T-helper 22 cell (primary cell): ENCODE measurements at places on chromosomes 5 and 9.

GRCh38 chr5:119309326-119309725 is 46.5 kb upstream of the TNFAIP8 start:
- no peak for DNase-seq

- no peak for DNase-seq
Observed at GRCh38 chr9:112493393-112494137, 6.9 kb downstream of the KIAA1958 start.

DNA sequence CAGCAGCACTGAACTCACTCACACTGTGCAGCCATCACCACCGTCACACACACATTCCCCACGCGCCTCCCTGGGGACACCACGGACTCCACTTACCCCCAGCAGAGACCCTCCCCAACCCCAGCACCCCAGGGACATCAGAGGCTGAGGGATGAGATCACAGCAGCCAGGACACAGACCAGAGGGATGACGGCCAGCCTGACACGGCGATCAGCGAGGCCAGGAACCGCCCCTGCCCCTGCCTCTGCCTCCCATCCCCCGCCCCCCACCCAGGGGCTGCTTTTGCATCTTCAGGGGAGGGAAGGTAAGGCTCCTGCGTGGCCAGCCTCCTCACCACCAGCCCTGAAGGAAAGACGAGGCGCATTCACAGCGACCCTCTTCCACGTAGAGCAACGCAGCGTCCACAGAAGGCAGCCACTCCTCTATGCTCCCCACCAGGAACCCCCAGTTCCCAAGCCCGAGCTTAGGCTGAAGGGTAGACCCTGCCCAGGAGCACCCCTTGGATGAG is 104.5 kb downstream of the VAV2 start:
- no peak for DNase-seq

DNA sequence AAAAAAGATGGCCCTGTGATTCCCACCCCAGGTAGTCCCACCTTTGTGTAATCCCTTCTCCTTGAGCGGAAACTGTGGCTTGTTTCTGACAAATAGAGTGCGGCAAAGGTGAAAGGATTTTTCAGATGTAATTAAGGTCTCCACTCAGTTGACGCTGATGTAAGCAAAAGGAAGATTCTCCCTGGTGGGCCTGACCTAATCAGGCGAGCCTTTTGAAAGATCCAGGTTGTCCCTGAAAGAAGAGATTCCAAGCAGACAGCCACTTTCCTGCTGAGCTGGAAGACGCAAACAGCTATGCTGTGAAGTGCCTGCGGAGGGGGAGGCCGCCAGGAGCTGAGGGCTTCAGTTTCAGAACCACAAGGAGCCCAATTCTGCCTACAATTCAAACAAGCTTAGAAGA is 24.1 kb downstream of the PTGES start:
- DNase-seq: no peak

DNA sequence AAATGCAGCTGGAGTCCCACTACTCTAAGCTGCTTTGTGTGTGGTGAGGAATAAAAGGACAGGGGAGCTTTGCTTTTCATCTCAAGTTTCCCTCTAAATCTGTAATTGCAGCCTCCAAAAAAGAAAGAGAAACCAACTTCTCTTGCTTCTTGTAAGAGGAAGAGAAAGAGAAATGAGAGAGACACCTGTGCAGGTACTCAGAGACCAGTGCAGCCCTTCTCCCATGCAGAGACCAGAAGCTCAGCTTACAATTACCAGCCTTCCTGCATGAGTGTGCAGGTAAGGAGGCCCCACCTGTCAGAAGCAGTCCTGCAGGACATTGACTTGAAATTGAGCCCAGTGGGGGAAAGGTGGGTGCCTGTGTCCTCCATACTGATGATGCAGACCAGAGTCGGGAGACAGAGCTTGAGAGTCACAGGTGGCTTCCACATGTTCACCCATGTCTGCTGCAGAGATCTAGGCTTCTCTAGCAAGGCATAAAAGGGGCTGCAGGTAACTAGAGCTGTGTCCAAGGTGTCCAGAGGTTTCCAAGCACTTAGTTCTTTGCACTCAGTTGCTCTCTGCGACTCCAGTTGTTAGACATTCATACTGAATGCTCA is 15.3 kb upstream of the MED10 start:
- DNase-seq: no peak

- no peak for DNase-seq
Observed at GRCh38 chr5:66987949-66988838, 208.4 kb downstream of the CD180 start.

DNA sequence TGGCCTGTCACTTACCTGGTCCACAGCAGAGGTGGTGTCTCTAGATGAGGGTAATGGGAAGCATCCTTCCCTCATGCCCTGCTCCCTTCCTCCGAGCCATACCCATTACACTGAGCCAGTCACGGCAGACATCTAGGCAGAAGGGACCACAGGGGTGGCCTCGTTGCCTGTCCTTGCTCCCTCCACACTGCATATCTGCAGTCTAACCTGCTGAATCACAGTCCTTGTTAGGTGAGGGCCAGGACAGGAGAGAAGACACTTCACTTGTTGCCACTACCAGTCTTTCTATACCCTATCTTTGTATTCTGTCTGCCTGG is 18.4 kb upstream of the SPINK4 start:
- DNase-seq: no peak

GRCh38 chr9:38339087-38339486 is 53.4 kb upstream of the ALDH1B1 start:
- no peak for DNase-seq

GRCh38 chr9:90343366-90343765 is 299.3 kb downstream of the DIRAS2 start:
- no peak for DNase-seq

GRCh38 chr9:136138566-136138965 is 19.9 kb upstream of the TMEM250 start:
- no peak for DNase-seq

GRCh38 chr5:130090569-130091270 is 186.5 kb downstream of the CHSY3 start:
- no peak for DNase-seq

- DNase-seq: no peak
Observed at GRCh38 chr5:165035520-165035919, 1530.1 kb downstream of the MAT2B start.

GRCh38 chr5:134555890-134556311 is 30.4 kb downstream of the JADE2 start:
- DNase-seq: peak; percentile 92

- DNase-seq: no peak
Observed at GRCh38 chr5:77302653-77303052, 92.2 kb downstream of the PDE8B start.

- no peak for DNase-seq
Observed at GRCh38 chr5:164742025-164742424, 1236.6 kb downstream of the MAT2B start.

- no peak for DNase-seq
Observed at GRCh38 chr5:172641359-172642050, 442 bp downstream of the NEURL1B start.

- DNase-seq: no peak
Observed at GRCh38 chr5:179439181-179439985, 94.1 kb upstream of the ADAMTS2 start.

- no peak for DNase-seq
Observed at GRCh38 chr5:142420561-142421227, 95.9 kb upstream of the SPRY4 start.

DNA sequence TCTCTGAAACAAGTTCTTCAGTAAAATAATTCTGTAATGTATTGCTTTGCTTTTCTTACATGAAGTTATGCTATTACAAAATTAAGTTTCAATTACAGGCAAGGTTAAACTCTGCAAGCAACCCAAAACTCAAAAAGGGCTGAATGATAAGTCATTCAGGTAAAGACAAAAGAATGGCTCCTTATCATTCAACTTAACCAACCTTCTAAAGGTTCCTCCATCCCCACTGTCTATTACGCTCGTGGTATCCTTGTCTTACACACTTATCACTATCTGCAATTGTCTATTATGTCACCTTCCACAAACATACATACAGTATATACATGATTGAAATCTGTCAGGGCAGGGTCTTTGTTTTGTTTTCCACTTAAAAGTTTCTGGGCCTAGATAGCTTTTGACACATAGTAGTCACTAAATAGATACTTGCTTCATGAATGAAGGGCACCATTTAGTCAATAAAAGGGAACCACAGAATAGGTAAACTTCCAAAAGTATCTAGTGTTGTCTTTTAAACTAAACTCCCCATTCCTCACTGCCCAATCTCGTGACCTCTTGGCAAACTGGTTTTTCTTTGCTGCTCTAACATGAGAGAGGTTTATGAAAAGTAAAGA is 6.9 kb downstream of the RPL37 start:
- no peak for DNase-seq

DNA sequence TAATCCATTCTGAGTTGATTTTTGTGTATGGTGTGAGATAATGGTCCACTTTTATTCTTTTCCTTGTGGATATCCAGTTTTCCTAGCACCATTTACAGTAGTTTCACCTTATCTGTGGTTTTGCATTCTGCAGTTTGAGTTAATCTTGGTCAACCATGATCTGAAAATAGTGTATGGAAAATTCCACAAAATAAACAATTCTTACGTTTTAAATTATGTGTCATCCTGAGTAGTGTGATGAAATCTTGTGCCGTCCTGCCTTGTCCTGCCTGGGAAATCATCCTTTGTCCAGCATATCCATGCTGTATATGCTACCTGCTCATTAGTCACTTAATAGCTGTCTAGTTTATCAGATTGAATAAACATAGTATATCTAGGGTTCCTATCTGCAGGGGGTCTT is 42.1 kb downstream of the CDC42SE2 start:
- no peak for DNase-seq

DNA sequence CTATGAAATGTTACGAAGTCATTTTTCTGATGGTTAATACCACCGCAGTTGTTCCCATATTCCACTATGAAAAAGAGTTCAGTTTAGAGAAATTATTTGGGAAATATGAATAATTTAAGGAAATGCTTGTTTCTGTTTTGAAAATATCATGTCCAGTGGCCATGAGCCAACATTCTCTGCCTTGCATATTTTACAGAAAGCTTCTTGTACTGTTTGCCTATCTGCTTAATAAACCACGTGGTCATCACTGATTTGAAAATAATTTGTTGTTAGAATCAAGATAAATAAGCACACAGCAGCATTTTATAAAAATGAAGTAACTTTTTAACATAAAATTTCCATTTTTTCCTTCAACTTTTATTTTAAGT is 381.5 kb upstream of the CDH18 start:
- no peak for DNase-seq
